ENCODE measurements at places on chromosomes 16 and 17.

DNA sequence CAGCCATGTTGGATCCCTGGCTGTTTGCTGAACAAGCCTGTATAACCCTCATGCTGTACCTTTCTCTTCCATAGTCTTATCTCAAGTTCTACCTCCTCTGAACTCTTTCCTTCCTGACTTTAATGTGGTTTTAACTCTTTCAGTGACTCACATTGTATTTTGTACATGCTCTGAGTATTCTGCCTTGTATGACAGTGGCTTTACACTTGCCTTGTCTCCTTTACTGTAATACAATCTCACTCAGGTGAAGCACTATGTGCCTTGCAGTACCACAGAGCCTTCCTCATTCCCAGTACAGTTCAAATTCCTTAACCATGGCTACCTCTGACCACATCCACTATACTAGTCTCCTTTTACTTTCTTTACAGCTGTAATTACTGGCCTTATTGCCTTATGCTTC is 14.1 kb downstream of the PSMD11 start:
- DNase-seq, result no peak

- DNase-seq, result no peak
These were observed 14.8 kb upstream of the GFOD2 start for GRCh38 chr16:67733734-67734470.

- DNase-seq, result no peak
These were observed 208.5 kb downstream of the SPECC1 start for GRCh38 chr17:20217677-20218076.

DNA sequence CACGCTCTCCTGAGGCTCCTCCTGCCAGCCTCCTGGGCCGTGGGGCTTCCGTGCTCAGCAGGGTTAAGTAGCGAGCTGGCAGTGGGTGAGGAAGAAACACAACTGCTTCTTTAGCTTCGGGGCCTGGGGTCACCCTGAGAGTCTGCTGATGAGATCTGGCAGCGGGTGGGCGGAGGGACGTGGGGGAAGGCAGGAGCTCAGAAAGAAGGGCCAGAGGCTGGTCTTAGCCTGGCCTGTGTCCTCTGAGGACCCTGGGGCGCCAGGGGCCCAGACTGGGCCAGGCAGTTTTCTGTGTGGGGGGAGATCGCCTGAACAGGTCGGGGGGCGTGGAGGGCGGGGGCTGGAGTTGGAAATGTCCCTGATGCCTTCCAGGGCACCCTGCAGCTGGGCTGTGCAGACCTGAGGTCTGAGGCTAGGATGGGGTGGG is 97.8 kb upstream of the GSE1 start:
- no peak for DNase-seq

DNA sequence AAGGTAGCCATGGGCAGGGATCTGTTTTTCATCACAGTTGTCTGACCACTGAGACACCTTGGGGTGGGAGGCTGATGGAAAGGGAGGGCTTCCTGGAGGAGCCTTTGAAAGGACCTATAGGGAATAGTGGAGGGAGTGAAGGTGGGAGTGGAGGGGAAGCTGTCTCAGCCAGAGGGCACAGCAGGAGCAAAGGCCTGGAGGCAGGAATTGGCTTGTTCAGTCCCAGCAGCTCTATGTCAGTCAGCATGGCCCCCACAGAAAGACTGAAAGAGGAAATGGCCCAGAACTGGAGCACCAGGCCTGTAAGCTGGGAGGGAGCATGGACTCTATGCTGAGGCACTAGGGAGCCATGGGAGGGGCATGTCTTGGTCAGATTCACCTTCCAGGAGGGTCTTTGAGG is 12.8 kb upstream of the CBFB start:
- no peak for DNase-seq

DNA sequence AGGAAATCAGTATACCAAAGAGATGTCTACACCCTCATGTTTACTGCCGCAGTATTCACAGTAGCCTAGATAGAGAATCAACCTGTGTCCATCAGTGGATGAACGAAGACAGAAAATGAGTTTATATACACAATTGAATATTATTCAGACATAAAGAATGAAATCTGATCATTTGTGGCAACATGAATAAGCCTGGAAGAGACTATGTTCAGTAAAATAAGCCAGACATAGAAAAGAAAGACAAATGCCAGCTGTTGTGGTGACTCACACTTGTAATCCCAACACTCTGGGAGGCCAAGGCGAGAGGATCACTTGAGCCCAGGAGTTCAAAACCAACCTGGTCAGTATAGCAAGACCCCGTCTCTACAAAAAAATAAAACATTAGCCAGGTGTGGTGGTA is 16.1 kb downstream of the NUDT16L1 start:
- no peak for DNase-seq

DNA sequence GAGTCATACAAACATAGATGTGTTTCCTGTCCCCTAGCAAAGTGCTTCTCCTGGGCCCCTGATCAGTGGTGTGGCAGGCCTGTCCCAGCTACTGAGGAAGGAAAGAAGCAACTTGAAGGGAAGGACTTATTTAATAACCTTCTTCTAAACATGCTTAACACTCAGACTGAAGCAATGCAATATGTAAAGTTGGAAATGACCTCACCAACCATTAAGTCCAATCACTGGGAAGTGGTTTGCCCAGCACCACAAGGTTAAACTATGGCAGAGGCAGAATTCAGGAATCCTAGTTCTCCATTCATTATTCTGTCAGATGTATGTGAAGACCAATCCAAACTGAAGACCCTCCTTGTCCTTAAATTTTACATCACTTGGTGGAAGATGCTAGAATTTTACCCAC is 39.1 kb downstream of the CENPV start:
- no peak for DNase-seq

DNA sequence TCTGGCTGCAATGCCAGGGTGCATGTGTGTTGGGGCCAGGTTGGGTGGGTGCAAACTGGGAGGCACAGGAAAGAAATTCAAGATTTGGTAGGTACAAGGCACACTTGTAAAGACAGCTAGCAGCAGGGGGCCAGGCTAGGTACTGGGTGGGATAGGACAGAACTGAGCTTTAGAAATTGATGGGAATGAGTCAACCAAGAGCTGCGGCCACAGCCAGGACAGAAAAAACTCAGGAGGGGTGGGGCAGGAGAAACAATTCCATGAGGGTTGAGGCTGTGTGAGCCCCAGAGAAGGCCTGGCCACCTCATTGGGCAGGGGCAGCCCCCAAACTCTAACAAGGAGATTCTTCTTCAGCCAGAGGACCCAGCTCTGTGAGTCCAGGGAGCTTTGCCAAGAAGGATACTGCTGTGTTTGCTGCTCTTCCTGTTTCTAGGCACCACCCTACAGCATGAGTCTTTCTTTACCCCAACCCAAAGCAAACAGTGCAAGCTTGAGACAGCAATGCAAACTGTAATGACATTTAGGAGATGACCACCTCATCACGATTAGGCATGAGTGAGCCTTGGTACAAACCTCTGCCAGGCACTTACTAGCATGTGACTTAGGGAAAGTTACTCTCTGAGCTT is 21.3 kb upstream of the CCDC182 start:
- no peak for DNase-seq

GRCh38 chr16:80056324-80056723 is 455.8 kb upstream of the MAF start:
- DNase-seq, result no peak

GRCh38 chr17:56142781-56143180 is 10.5 kb upstream of the ANKFN1 start:
- DNase-seq, result no peak

DNA sequence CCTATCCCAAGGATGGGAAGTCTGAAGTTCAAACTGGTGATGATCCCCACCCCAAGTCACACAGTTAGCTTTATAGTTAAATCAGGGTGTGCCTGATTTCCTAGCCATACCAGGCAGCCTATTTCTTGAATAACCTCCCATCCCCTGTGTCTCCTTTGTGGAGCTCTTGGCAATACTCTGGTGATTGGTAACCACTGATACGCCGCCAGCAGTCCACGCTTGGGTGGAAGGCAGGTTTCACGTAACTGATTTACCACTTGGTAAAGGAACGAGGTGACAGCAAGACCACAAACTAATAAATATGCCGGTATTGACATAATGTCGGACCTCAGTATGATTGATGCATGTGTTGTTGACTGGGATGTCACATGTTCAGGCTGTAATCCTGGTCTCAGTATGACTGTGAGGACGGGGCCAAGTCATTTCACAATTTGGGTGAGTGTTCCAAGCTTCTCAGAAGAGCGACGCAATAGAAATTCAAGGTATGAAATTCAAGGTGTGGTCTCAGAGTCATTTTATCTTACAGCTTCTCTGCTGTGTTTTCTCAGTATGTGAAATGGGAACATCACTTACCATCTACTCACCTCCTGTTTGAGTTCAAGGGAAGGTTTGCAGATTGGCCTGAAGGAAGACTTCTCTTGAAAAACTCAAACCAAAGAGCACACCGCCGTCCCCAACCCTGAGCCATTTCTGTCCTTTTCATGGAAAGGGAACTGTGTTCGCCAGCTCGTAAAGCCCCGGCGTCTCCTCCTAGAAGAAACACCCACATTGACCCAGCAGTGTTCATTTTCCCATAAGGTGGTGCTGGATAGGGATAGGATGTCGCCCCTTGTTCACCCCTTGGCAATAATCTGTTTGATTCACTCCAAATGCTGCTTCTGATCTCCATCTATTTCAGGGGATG is 678.9 kb downstream of the WWOX start:
- no peak for DNase-seq

- DNase-seq, result no peak
These were observed 262.1 kb upstream of the CA10 start for GRCh38 chr17:52420555-52421078.

GRCh38 chr17:7027335-7027734 is 4.5 kb downstream of the BCL6B start:
- DNase-seq, result no peak

DNA sequence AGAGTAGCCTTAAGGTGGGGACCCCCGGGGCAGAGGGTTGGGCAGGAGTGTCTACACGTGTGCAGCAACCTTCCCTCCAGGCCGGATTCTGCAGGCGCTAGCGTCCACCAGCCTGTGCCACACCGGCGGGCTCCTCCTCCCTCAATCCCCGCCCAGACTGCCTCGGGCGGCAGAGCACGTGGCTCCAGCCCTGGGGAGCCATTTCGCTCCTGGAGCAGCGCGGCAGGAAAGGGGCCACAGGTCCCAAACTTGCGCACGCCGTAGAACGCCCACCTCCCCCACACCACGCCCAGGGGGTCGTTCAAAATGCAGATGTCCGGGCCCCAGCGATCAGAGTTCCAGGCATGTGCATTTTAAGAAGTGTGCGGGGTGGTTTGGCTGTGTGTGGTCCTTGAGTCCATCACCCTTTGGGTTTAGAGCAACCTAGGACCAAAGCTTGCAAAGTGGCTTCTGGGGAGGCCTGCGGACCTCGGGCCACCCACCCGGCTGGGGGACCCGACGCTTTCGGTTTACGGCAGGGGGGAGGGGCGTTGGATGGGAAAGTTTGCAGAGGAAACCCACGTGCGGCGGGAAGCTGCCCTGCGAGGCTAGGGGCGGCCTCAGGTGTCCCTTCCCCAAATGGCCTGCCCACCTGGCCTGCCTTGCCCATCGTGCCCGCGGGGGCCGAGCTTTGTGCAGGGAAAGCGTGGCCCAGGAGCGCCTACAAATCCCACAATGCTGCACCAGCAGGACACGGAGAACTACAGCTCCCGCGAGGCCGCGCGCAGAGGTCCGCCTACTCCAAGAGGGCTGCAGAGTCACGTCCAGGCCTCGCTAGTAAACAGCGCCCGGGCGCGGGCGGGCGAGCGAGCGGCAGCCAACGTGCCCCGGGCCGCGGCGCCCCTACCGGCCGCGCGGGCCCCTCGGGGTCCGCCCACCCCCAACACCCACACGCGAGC is 1.4 kb downstream of the TFAP4 start:
- DNase-seq, result no peak

DNA sequence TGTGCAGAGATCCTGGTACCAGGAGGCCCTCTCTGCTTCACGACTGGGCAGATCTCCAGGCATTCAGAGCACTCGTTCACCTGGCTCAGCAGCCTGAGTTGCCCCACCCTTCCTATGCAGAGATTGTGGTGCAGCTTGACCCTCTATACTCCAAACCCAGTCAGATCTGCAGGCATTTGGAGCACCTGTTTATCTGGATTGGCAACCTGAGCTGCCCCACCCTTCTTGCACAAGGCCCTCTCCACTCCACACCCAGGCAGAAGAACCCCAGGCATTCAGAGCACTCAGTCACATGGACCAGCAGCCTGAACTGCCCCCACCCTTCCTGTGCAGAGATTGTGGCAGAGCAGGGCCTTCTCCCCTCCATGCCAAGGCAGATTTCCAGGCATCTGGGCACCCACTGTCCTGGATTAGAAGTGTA is 88.4 kb upstream of the CDH5 start:
- DNase-seq, result no peak

DNA sequence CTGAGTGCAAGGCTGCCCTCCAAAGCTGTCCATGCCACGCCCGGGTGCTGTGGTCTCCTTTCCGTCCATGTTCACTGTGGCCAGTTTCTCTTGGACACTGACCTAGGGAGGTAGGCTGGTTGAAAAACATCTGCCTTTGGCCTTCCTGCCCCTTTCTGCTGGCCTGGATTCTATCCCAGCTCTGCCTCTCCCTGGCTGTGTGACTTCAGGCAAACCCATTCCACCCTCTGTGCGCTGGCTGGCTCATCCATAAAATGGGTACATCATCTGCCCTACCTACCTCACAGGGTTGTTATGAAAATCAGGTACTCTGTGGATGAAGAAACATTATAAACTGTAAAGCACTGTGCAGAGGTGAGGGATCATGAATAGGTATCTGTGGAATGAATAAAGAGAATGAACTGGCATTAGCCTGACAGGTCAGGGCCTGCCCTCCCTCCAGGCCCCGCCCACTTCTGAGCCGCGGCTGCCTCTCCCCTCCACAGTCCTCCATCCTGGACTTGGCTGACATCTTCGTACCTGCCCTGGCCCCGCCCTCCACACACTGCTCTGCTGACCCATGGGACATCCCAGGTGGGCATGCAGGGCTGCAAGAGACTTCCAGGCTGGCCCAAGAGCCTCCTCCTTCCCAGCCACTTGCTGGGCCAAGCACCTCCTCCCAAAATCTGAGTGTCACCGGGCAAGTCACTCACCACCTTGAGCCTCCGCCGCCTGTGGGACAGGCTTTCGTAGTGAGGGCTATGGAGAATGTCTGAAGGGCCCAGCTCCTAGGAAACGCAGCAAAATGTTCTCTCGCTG is 7.0 kb upstream of the SPATA20 start:
- no peak for DNase-seq

- DNase-seq, result no peak
These were observed 7.6 kb upstream of the PHKG2 start for GRCh38 chr16:30740364-30741251.

DNA sequence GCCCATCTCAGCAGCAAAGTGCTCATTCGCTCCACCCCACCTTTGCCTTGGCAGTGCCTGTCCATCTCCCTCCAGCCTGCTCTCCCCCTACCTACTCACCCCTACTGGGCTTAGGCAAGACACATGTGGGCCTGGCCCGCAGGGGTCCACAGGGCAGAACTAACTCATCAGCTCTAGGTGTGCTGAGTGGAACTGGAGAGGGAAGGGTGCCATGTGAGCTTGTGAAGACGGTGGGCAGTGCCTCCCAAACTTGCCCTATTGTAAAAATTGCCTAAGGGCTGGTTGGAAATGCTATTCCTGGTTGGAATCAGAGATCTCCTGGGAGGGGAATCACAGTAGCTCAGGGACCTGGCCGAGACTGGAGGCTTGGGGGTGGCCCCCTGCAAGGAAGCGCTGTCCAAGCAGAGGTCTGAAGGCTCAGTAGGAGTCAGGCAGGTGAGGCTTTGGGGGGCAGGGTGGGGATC is 29.1 kb upstream of the TNS4 start:
- DNase-seq, result no peak

All from iPS DF 19.7 (cell line).